ENCODE measurements at places on chromosomes 3 and 15. TPM values are rescaled to one million over a fixed set of nuclear protein-coding genes. Genes with fewer than 3 reads are reported as not detected.

DNA sequence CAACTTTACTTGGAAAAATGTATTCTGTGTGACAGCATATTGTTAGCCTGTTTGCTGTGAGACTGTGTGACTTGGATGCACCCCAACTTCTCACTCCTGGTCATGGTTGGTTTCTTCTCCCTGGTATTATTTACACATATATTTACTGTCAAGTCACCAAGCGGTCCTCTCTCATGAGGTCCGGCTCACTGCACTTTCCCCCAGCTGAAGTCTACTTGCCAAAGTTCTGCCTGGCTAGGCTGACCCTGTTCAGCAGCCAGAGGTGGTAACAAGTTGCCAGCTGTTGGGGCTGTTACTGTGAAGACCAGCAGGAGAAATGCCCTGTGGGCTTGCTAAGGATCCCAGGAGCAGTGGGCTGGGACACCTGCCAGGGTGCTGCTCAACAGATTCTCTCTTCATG, 337.5 kb downstream of the MFSD1 start:
- DNase-seq = no peak

GRCh38 chr3:12316729-12317351, 28.0 kb downstream of the PPARG start:
- no peak for DNase-seq

SEMA6D gene
- total RNA-seq = 34.7 TPM

DNA sequence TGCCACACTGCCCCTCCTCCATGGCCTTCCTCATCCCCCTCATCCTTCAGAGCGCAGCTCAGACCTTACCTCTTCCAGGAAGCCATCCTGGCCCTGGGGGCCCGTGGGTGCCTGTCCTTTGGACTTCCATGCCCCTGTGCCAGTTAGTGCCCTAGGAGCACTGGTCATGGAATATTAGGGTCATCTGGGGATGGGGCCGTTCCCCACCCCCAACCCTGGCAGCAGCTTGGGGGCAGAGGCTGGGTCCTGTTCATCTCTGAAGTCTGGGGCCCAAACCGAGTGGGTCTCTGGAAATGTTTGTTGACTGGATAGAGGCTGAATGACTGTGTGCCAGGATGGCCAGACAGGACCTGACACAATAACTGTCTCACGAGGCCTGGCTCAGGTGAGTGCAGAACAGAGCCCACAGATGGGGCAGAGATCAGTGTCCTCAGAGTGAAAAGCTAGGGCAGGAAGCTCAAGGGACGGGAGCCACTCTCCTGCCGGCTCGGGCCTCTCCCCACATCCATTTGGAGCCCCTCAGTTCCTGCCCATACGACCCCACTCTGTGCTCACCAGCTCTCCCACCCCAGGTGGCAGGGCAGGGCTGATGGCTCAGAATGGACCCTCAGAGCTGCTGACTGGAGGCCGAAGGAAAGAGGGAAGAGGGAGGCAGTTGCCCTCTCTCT, 62.5 kb downstream of the TLE3 start:
- no peak for DNase-seq

Data from colonic mucosa (tissue), 4 donors.